Chondrocyte (in vitro differentiated cells): ENCODE measurements at places on chromosomes 6 and 20. TPM values are rescaled to one million over a fixed set of nuclear protein-coding genes. Genes with fewer than 3 reads are reported as not detected.

DNA sequence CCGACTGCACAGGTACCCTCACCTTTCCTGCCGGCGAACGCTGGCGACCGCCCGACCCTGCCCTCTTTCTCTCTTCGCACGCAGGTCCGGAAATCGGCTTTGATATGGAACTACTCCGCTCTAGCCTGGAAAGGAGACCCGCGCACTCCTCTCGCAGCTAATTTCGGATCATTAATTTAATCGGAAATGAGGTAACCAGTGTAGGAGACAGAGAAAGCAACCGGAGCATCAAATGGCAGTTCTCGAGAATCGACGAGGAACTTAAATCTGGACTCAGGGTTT is 949 bp upstream of the ATXN1 start:
- peaks cover 64% of the 10 kb centered on the region for H3K4me1 ChIP-seq
- peak overlapping the region; percentile 98 for H3K27ac ChIP-seq
- no peaks in the 10 kb centered on the region for H3K27me3 ChIP-seq
- DNase-seq = no peak
- no peaks in the 10 kb centered on the region for H3K36me3 ChIP-seq

Gene GABRR2
- 0.57 to 1.4 TPM (median 0.72 TPM) in 3 replicates for total RNA-seq

DNA sequence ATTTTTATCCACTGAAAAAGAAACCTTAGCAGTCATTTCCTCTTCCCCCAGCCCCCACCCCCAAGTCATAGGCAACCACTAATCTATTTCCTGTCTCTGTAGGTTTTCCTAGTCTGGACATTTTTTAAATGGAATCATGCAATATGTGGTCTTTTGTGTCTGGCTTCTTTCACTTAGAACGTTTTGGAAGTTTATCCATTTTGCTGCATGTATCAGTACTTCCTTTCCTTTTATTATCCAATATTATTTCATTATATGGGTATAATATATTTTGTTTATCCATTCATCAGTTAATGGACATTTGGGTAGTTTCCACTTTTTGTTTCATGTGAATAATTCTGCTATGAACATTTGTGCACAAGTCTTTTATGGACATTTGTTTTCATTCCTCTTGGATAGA is 99.3 kb upstream of the BMP5 start:
- H3K36me3 ChIP-seq = no peaks in the 10 kb centered on the region
- peaks cover 10% of the 10 kb centered on the region for H3K4me1 ChIP-seq
- H3K27ac ChIP-seq = no peak overlapping the region
- no peak overlapping the region for H3K4me3 ChIP-seq
- no peak for DNase-seq
- H3K27me3 ChIP-seq = no peaks in the 10 kb centered on the region

DNA sequence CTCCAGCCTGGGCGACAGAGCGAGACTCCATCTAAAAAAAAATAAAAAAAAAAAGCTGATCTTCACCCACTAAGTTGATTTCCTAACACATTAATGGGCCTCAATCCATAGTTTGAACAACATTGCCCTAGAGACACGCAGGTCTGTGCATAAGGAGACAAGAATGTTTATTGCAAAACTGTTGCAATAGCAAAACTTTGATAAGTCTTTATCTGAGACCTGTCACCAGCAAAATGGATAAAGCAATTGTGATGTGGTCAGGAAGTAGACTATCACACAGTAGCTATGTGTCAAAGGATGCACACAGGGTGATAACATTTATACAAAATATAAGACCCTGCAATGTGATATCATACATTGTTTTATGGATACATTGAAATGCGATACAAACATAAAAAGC is 4.2 kb upstream of the ITPR3 start:
- H3K4me1 ChIP-seq = peaks cover 24% of the 10 kb centered on the region
- no peaks in the 10 kb centered on the region for H3K27me3 ChIP-seq
- H3K27ac ChIP-seq = no peak overlapping the region
- no peaks in the 10 kb centered on the region for H3K36me3 ChIP-seq
- no peak for DNase-seq

GRCh38 chr20:33349493-33349892 is 51.8 kb downstream of the CDK5RAP1 start:
- no peaks in the 10 kb centered on the region for H3K27me3 ChIP-seq
- no peak overlapping the region for H3K27ac ChIP-seq
- peaks cover 12% of the 10 kb centered on the region for H3K4me1 ChIP-seq
- H3K4me3 ChIP-seq = no peak overlapping the region
- no peak for DNase-seq

Gene MED23
- 26.2 to 39.0 TPM (median 28.7 TPM) in 3 replicates for total RNA-seq

- no peaks in the 10 kb centered on the region for H3K27me3 ChIP-seq
- H3K36me3 ChIP-seq = no peaks in the 10 kb centered on the region
- DNase-seq = no peak
Measured at GRCh38 chr6:161917645-161918044, 643.8 kb upstream of the AGPAT4 start.
